Right ventricle myocardium superior (tissue), 1 donor: ENCODE measurements at places on chromosomes 16 and 17. TPM values are rescaled to one million over a fixed set of nuclear protein-coding genes. Genes with fewer than 3 reads are reported as not detected.
A peak's percentile ranks its signal among the peaks of the same experiment; 100 is the strongest.

CACNG5 gene
- not detected for total RNA-seq

DNA sequence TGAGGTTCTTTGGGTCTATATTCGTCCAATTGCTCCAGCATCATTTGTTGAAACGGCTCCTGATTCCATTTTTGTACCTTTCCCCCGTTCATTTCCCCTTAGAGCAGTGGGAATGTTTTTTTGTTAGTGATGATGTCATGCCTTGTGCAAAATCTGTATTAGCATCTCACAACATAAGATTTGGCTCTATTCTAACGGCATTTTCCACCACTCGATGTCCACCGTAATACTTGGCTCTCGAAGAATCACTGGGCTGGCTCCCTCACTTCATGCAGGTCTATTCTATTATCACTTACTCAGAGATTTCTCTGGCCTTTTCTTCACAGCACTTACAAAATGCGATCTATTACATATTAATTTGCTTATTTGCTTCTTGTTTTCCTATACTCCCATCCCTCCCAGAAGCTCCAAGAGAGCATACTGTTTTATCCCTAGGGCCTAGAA lies 571 bp upstream of the NME1 start:
- DNase-seq, result no peak

GRCh38 chr16:47999595-47999994 lies 156.2 kb downstream of the ABCC12 start:
- no peak for DNase-seq

DNA sequence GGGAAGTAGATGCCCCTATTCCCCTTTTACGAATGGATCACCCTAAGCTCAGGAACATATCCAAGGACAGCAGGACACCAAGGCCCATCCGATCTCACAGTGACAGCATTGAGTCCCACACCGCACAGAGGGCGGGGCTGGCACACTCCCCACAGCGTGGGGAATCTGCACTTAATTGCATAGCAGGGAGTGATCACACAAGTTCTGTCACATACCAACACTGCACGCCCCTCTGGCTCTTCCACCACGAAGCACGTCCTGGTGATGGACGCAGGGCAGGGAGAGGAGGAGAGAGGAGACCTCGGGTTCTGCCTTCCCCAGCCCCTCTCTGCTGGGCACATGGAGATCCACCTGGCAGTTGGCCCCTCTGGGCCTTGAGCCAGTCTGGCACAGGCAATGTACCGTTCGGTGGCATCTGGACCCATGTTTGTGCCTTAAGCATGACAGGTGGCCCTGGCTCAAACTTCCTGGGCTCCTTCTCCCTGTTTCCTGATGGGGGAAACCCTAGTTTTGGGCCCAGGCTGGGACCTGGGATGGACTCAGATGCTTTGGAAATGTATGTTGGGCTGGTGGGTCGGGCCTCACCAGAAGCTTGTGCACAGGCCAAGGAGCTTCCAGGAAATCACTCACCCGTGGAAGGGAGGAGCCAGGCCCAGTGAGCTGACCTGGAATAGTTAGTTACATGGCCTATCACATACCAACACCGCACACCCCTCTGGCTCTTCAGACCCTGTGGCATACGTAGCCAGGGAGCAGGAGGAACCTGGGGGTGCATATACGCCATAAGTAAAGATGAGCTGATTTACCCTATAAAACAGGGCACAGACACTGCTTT lies 35.1 kb upstream of the CREBBP start:
- no peak for DNase-seq

GRCh38 chr16:74577882-74578366 lies 29.0 kb downstream of the GLG1 start:
- no peak for DNase-seq

DNA sequence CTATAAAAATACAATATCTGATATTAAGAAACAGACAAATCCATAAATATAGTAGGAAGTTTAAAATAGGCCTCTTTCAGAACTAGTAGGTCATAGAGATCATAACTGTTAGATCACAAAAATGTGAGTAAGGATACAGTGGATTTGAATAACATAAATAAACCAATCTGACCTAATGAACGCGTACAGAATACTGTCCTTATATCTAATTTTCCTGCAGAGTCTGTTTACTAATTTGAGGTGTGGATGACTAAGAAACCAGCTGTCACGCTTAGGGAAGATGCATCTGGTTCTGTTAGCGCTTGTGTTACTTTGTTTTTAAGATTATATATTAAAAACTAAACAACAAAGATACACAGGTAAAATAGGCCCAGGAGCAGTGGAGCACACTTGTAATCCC lies 14.8 kb downstream of the CPD start:
- no peak for DNase-seq

DNA sequence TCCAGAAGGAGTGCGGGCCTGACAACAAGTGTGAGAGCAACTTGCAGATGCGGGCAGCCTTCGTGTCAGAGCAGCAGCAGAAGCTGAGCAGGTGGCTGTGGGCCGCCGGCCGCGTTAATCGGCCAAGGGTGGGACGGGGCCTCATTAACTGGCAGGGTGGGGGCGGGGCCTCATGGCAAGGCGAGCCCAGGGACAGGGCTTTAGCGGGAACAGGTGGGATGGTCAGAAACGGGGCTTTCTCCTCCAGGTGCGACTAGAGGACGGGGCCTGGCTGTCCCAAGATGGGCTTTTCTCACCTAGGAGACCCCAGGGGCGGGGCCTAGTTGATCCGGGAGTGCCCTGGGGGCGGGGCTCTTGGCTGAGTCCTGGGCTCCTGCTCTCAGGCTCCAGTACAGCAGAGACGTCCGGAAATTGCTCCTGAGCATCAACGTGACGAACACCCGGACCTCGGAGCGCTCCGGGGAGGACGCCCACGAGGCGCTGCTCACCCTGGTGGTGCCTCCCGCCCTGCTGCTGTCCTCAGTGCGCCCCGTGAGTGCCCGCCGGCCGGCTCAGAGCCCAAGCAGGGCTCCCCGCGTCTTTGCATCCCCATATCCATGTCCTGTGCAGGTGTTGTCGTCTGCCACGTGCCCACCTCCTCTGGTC lies 18.4 kb upstream of the PDK2 start:
- DNase-seq, result no peak

GRCh38 chr16:24255456-24256371 lies at the start of gene CACNG3:
Gene CACNG3, plus strand, starts transcription at chr16:24256335. Its CDS starts 420 bp downstream, at chr16:24256755.
- peak; percentile 51 for DNase-seq
